ENCODE measurements at places on chromosomes 3 and 15. TPM values are rescaled to one million over a fixed set of nuclear protein-coding genes. Genes with fewer than 3 reads are reported as not detected.

The RTP2 gene
- total RNA-seq, result not detected

The GOLGA6D gene
- not detected for total RNA-seq

The IMPG2 gene
- 3.0 TPM for total RNA-seq

The CCR8 gene
- not detected for total RNA-seq

DNA sequence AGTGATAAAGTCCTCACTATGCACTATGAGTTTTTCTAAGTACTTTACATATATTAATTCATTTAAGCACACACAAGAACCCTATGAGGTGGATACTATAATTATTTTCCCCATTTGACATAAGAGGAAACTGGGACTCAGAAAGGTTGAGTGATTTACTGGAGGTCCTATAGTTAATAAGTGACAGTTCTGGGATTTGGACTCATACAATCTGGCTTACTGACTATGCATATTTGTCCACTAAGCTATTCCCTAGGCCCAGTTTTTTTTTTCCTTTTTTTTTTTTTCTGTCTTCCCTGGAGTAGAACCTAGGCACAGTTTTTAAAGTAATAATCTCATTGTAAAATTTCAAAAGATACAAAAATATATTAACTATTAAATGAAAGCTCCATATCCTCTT, 6.3 kb upstream of the RTP2 start:
- DNase-seq, result no peak

DNA sequence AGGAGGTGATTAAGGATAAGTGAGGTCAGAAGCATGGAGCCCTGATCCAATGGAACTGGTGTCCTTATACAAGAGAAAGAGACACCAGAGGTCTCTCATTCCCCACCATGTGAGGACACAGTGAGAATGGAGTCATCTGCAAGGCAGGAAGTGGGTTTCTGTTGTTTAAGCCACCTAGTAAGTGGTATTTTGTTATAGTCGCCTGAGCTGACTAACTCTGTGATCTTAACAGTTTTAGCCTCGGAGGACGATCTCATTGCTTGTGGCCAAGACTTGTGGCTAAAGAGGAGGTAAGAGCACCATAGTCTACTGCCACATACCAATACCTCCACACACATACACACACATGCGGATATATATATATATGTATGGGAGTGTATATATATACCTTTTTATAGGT, 73.8 kb downstream of the MCTP2 start:
- DNase-seq, result no peak

DNA sequence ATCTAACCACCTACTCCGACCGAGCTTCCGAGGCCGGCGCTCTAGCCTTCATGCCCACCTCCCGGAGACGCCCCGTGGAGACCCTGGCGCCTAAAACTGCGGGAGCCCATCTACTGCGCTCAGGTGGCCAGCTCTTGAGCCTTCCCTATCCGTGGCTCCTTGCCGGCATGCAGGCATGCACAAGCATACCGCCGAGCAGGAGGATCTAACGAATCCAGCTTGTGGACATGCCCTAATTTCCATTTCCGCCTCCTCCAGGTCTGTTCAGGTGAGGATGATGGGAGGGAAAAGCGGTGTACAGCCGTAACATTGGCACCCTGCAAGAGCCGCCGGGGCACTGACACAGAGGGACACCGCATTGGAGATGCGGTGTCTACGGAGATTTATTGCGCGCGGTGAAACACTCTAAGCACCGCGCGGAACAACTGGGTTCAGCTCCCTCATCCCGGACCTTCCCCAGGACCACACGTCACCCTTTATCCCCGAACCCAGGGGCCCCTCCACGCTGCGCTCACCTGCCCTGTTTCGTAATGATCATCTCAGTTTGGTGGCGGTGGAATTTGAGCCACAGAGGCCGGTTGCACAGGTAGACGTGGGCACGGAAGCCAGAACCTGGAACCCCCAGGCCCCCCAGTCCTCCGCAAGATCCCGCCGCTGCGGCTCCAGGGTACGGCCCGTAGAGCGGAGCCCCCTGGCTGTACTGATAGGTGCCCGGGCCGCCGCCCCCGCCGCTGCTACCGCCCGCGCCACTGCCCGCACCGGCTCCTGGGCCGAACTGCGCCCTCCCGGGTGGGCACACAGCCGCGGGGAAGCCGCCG, 1.0 kb downstream of the EOMES start:
- no peak for DNase-seq

DNA sequence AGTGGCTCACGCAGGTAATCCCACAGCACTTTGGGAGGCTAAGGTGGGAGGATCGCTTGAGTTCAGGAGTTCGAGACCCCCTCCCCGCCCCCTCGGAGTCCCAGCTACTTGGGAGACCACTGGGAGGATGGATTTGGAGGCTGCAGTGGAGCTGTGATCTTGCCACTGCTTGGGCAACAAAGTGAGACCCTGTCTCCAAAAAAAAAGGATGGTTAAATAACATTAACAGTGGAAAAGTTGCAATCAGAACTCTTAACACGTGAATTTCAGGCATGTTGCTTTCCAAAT, 1.4 kb upstream of the TMEM87A start:
- DNase-seq, result no peak
